ENCODE measurements at places on chromosomes 12 and 14. TPM values are rescaled to one million over a fixed set of nuclear protein-coding genes. Genes with fewer than 3 reads are reported as not detected.

Gene COCH
- total RNA-seq = 1.1 TPM

Gene PRMT5
- 106 TPM for total RNA-seq

Gene NRXN3
- under 0.01 TPM for total RNA-seq

Gene AREL1
- total RNA-seq = 33.8 TPM

Gene LRRC10
- not detected for total RNA-seq

Gene OTX2
- not detected for total RNA-seq

Gene KRT6A
- 0.78 TPM for total RNA-seq

Gene LMNTD1
- 1.4 TPM for total RNA-seq

Gene OTOGL
- total RNA-seq = 0.20 TPM

Gene OR6C2
- not detected for total RNA-seq

Gene FAM186B
- total RNA-seq = 0.20 TPM

Gene MBIP
- 11.3 TPM for total RNA-seq

Gene FAM90A1
- 0.20 TPM for total RNA-seq

Gene ACOT6
- total RNA-seq = not detected

Gene CMKLR1
- 7.0 TPM for total RNA-seq

Gene ACSS3
- 4.9 TPM for total RNA-seq

Gene IL31
- not detected for total RNA-seq

Gene KSR2
- under 0.01 TPM for total RNA-seq

Gene RAB5B
- total RNA-seq = 62.6 TPM

Gene CHGA
- total RNA-seq = not detected

Gene AKAP6
- total RNA-seq = 25.0 TPM

Gene OTUB2
- 0.73 TPM for total RNA-seq

Gene FOXG1
- 0.20 TPM for total RNA-seq

Gene PAPLN
- 4.8 TPM for total RNA-seq

Gene SERPINA4
- total RNA-seq = not detected

Gene FBXO34
- 21.7 TPM for total RNA-seq

Gene FOXN4
- total RNA-seq = not detected

Gene FNTB
- 8.8 TPM for total RNA-seq

Gene GPR65
- total RNA-seq = under 0.01 TPM

Gene CMA1
- not detected for total RNA-seq

Gene DNAI7
- not detected for total RNA-seq

Gene SLC2A13
- 7.3 TPM for total RNA-seq

Gene RAPGEF3
- total RNA-seq = 7.4 TPM

Gene SLC7A7
- 1.2 TPM for total RNA-seq

Gene TAS2R14
- 3.7 TPM for total RNA-seq

Gene KRT3
- not detected for total RNA-seq

Gene PPP1R36
- not detected for total RNA-seq

Gene CLEC2A
- total RNA-seq = not detected

Gene LHX5
- not detected for total RNA-seq

Gene PPM1H
- total RNA-seq = under 0.01 TPM

Gene IFNG-AS1
- total RNA-seq = not detected

Gene SOAT2
- under 0.01 TPM for total RNA-seq

Gene POTEG
- total RNA-seq = not detected

Gene AQP6
- not detected for total RNA-seq

Gene SLC17A8
- under 0.01 TPM for total RNA-seq

Gene DHH
- total RNA-seq = not detected

Gene CIROP
- total RNA-seq = not detected

Gene RND1
- total RNA-seq = under 0.01 TPM

Gene RHOJ
- total RNA-seq = 1.1 TPM

Gene ISCA2
- total RNA-seq = 19.5 TPM

Measured in subcutaneous preadipocyte (primary cell).